Cardiac septum (tissue), 1 donor: ENCODE measurements at places on chromosomes 1 and 21.
A peak's percentile ranks its signal among the peaks of the same experiment; 100 is the strongest.

DNA sequence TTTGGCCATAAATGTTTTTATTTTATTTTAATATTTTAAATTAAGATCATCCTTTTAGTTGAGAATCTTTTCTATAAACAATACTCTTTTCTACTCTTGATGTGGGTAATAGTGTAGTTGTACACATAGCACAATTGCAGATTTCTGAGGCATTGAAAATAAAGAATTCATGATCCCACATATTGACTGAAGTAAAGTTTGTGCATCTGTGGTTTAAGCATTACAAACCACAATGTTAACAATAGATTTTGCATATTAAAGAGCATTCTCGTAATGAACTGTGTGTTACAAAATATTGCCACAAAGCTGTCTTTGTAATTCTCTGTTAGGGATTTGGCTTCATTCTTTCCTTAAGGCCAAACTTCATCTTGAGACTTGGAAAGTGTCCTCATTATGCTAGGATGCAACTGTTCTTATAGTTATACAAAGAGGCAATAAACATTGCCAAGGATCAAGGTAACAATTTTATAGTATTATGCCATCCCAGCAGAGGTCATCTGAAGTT, 256.8 kb downstream of the OLFM3 start:
- DNase-seq, result no peak

GRCh38 chr1:68918563-68918962, 421.7 kb upstream of the DEPDC1 start:
- DNase-seq, result no peak

- DNase-seq, result no peak
Observed at GRCh38 chr1:208850442-208850841, 606.3 kb upstream of the PLXNA2 start.

DNA sequence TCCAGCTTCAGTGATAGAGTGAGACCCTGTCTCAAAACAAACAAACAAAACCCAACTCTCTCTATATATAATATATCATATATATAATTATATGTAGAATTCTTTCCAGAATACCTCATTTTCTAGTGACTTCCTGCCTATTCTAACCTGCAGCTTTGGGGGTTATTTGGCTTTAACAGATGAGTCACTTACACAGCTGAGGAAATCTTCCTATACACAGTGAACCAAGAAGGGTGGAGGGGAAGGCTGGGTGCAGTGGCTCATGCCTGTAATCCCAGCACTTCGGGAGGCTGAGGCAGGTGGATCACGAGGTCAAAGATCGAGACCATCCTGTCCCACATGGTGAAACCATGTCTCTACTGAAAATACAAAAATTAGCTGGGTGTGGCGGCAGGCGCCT, 9.2 kb downstream of the RAB29 start:
- no peak for DNase-seq

- DNase-seq, result no peak
Observed at GRCh38 chr1:192489748-192490147, 85.8 kb upstream of the RGS1 start.

- DNase-seq, result no peak
Observed at GRCh38 chr1:22184892-22185612, 42.2 kb upstream of the WNT4 start.

- no peak for DNase-seq
Observed at GRCh38 chr1:84750110-84750730, 60.0 kb upstream of the SSX2IP start.

- no peak for DNase-seq
Observed at GRCh38 chr1:36089393-36090121, 865 bp downstream of the ADPRS start.

- peak; percentile 55 for DNase-seq
Observed at GRCh38 chr21:42735061-42735460, 81.6 kb downstream of the PDE9A start.

DNA sequence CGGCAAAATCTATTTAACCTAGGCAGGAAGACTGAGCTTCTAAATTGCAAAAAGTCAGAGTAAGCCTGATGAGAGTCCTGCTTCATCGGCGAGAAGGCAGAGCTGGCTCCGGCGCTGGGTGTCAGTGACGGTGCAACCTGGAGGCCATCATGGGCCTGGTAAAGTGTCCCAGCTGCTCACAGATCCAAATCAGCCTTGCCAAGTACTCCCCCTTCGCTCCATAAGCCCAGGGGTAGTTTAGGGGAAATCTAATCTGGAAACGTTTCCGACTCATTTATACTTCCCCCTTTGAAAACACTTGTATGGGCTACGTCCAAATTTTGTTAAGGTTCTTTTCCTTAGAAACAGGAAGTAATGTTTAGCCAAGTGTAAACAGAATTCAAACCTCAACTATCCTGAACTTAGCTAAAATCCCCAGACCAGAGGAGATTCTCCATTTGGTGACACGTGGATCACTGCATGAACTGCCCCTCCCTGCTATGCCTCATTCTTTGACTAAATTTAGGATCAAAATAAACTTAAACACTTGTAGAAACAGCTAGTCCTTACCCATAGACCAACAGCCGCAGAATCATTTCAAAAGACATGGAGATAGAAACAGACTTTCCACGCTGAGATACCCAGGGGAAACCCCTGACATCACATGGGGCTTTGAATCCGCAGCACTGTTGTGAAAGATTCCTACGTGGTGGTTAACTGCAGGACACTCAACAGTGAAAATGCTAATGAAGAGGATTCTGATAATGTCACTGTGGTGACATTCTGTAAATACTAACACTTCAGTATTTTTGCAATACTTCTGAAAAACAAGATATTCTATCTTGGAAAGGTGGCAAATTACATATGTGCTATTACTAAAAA, 172.7 kb downstream of the TGFBR3 start:
- DNase-seq, result no peak

DNA sequence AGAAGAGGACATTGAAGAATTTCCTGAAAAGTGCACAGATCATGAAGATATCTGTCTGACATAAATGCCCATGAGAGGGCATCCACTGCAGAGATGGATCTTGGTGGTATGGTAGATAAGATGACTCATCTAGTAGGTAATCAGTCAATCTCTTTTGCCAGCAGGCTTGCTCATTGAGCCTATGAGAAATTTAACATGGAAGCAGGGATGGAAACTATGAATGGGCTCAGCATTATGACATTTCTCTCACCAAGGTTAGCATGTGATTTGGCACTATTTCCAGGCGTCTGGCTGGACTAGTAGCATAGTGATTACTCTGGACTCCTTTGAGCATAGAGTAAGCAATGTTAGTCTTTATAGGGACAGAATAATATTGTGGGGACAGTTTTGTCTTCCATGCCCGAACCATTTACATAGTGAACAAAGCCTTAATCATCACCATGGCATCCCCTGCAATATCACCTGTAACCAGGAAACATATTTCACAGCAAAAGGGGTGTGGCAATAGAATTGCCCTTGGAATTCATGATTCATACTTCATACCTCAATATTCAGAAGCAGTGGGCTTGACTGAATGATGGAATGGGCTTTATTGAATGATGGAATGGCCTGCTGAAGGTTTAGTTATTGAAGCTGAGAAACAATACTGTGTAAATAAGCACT, 7.3 kb downstream of the OR2C3 start:
- DNase-seq, result no peak

- no peak for DNase-seq
Observed at GRCh38 chr1:212500351-212500750, 67.6 kb downstream of the NENF start.

DNA sequence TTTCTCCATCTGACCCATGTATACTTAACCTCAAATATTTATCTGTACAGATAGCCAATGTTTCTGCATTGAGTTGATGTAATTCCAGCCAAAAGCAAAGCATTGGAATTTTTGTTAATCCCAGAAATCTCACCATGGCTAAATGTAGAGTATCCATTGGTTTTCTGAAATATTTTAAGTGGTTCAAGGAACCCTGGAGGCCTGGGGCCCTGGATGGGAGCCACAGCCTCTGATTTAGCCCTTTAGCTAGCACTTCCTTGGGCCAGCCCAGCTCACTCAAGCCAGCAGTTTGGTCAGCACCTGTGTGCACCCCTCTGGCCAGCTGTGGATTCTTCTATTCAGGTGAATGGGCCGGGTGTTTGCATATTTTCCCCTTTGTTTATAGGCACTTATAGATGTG, 18.8 kb upstream of the EPS8L3 start:
- DNase-seq, result no peak

GRCh38 chr1:53686091-53686964, 52.6 kb downstream of the GLIS1 start:
- no peak for DNase-seq

DNA sequence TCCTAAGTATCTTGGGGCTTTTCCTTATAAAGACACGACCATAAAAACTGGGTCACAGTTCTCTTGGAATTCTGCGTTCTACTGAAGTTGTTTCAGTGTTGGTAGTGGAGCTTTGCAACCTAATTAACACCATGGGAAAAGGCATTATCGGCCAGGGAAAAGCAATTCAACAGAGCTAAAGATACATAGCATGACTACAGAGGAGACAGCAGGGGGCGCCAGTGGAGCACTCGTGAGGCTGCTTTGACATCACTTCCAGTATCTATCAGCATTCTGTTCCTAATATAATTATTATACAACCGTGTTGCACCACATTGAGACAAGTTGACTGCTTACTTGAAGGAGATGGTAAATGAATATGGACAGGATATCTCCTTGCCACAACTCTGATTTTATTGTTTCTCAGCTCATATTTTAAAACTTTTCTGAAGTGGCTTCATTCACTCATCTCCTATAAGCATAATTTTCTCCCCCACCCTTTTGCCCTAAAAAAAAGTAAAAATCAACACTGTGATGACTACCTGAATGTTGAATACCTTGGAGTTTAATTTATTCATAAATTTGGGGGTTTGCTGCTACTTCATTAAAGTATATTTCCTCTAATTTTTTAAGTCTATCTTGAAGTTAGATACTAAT, 39.4 kb downstream of the ZP4 start:
- no peak for DNase-seq

DNA sequence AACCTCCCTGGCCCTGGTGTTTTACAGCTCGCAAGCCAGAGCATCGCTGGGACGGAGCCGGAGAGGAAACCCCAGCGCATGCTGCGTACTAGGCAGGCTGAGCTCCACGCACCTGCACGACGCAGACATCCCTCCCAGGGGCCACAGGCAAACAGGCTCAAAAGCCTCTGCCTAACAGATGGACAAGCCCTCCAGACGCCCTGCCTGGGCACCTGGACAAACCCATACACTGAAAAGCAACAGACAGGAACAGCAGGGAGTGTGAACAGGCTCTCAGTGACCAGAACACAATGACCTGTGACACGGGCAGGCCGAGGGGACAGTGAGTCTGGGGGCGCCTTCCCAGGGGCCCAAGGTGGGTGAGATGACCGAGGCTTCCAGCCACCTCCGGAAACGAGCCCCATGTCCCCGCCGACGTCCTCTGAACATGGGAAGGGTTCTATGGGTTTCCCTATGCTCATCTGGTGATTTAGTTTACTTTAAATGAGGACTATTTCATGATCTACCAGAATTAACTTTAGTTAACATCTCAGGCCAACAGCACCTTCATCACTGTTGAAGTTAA, 40.3 kb downstream of the NPHP4 start:
- DNase-seq, result peak; percentile 68

- no peak for DNase-seq
Observed at GRCh38 chr1:47656719-47657685, 219.2 kb downstream of the FOXD2 start.

DNA sequence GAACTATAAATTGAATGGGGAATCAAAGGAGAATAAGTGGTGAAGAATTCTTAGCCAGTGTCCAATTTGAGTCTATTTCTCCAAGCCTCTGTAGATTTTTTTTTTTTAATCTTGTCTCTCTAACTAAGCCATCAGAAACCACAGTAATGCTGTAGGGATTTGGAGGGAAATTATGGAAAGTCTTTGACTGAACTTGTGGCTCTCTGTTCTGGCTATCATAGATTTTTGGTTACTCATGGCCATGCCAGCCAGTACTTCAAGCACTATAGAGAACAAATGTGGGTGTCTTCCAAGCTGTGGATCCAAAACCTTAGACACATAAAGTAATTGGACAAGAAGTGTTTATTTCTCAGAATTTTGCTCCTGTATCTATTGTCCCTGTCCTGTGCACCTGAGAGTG, 147.9 kb downstream of the LRRC40 start:
- no peak for DNase-seq

- DNase-seq, result no peak
Observed at GRCh38 chr1:117077267-117077666, 17.1 kb downstream of the TTF2 start.

DNA sequence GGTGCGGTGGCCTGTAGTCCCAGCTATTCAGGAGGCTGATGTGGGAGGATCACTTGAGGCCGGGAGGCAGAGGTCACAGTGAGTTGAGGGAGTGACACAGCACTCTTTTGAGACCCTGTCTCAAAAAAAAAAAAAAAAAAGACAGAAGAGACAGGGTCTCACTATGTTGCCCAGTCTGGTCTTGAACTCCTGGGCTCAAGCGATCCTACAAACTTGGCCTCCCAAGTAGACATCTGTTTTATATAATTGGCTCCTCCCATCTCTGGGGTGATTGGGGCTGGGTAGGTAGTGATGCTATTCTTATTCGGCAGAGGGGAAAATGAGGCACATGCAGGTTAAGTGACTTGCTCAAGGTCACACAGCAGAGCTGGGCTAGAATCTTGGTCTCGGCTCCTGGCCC, 23.6 kb upstream of the VPS13D start:
- no peak for DNase-seq

- DNase-seq, result no peak
Observed at GRCh38 chr1:112528076-112528475, 19.3 kb downstream of the WNT2B start.

DNA sequence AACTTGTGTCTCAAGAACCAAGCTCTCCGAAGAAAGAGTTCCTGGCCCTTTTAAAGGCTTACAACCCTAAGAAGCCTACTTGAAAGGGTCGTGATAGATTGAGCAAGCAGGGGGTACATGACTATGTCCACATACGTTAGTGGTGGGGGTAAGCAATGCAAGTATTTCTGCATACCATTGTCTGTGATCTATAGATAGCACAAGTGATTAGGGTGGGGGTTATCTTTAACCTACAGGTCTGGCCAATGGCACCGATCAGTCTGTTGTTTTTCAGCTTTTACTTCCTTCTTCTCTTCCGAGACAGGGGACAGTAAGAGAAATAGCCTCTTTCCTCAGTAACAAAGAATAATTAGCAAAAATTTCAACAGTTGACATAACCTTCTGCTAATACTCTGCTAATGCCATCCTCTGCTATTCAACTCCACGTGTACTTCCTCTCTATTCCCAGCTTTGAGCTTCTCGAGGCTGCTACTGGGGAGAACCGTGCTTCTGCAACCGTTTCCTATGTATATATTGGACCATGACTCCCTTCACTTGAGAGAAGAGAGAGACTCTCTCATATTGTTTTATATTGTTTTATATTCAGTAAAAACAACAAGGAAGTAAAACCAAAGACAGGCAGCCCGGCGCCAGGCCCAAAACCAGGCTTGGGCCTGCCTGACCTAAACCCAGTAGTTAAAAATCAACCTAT, 727.7 kb upstream of the NCAM2 start:
- no peak for DNase-seq
